ENCODE measurements at places on chromosomes 5 and 9. TPM values are rescaled to one million over a fixed set of nuclear protein-coding genes. Genes with fewer than 3 reads are reported as not detected.

Gene CTXN3
- total RNA-seq, result not detected

Gene PCDHB4
- total RNA-seq, result 4.1 TPM

Gene SAXO1
- total RNA-seq, result 0.05 TPM

Gene PLCXD3
- 22.0 TPM for total RNA-seq

Gene SHISAL2B
- not detected for total RNA-seq

Gene LHX3
- not detected for total RNA-seq

Gene KIF4B
- total RNA-seq, result 0.14 TPM

Gene ARHGAP26
- total RNA-seq, result 31.8 TPM

Gene SLC34A1
- total RNA-seq, result not detected

Gene TAF11L3
- not detected for total RNA-seq

Gene ISL1
- total RNA-seq, result not detected

Gene SPINK5
- 0.14 TPM for total RNA-seq

Gene GFI1B
- not detected for total RNA-seq

Gene FOXD4L6
- not detected for total RNA-seq

Gene ADAM19
- total RNA-seq, result 37.0 TPM

Gene STK32A
- 8.7 TPM for total RNA-seq

Gene CCNO
- 0.42 TPM for total RNA-seq

Gene GPX8
- total RNA-seq, result 26.1 TPM

Gene TRIM14
- 11.8 TPM for total RNA-seq

Gene PTTG1
- total RNA-seq, result 2.6 TPM

Gene TAL2
- not detected for total RNA-seq

Gene C5
- total RNA-seq, result 5.9 TPM

Gene TRIM41
- total RNA-seq, result 15.2 TPM

Gene RNF208
- 2.3 TPM for total RNA-seq

Gene ADRB2
- 3.3 TPM for total RNA-seq

Gene PDCD1LG2
- total RNA-seq, result 5.4 TPM

Gene NRG2
- 0.90 TPM for total RNA-seq

Gene MARVELD2
- total RNA-seq, result 0.56 TPM

Gene ADAMTS2
- 62.0 TPM for total RNA-seq

Gene ITGA1
- 213 TPM for total RNA-seq

Gene ELAVL2
- 0.05 TPM for total RNA-seq

Gene F2RL2
- 0.28 TPM for total RNA-seq

Gene EXOC3
- total RNA-seq, result 54.2 TPM

Gene PRRX2
- 20.8 TPM for total RNA-seq

Gene ELOVL7
- 4.3 TPM for total RNA-seq

Gene AK8
- 1.3 TPM for total RNA-seq

Gene GRXCR2
- not detected for total RNA-seq

Gene MARCOL
- not detected for total RNA-seq

Gene CPLANE1
- total RNA-seq, result 21.4 TPM

Gene PCDHB8
- 2.3 TPM for total RNA-seq

Gene PCDH12
- 8.7 TPM for total RNA-seq

Gene ANKRD31
- 0.19 TPM for total RNA-seq

Gene LCN1
- 2.4 TPM for total RNA-seq

Gene SLC9A3
- total RNA-seq, result 0.71 TPM

Gene TIMD4
- not detected for total RNA-seq

Gene PCDHA12
- total RNA-seq, result 0.24 TPM

Gene ICE1
- total RNA-seq, result 29.9 TPM

Gene PDLIM4
- 83.2 TPM for total RNA-seq

Gene KCNV2
- total RNA-seq, result not detected

Gene GOLGA2
- total RNA-seq, result 130 TPM

Gene C8G
- total RNA-seq, result 1.4 TPM

Gene IL9
- not detected for total RNA-seq

Gene FPGS
- 35.5 TPM for total RNA-seq

Gene ZBED3
- total RNA-seq, result 9.7 TPM

Gene C7
- total RNA-seq, result 563 TPM

Gene SLC6A7
- 0.19 TPM for total RNA-seq

Gene PROB1
- 4.4 TPM for total RNA-seq

Gene EGFL7
- 118 TPM for total RNA-seq
